ENCODE measurements at places on chromosomes 3 and 15.
A peak's percentile ranks its signal among the peaks of the same experiment; 100 is the strongest.

DNA sequence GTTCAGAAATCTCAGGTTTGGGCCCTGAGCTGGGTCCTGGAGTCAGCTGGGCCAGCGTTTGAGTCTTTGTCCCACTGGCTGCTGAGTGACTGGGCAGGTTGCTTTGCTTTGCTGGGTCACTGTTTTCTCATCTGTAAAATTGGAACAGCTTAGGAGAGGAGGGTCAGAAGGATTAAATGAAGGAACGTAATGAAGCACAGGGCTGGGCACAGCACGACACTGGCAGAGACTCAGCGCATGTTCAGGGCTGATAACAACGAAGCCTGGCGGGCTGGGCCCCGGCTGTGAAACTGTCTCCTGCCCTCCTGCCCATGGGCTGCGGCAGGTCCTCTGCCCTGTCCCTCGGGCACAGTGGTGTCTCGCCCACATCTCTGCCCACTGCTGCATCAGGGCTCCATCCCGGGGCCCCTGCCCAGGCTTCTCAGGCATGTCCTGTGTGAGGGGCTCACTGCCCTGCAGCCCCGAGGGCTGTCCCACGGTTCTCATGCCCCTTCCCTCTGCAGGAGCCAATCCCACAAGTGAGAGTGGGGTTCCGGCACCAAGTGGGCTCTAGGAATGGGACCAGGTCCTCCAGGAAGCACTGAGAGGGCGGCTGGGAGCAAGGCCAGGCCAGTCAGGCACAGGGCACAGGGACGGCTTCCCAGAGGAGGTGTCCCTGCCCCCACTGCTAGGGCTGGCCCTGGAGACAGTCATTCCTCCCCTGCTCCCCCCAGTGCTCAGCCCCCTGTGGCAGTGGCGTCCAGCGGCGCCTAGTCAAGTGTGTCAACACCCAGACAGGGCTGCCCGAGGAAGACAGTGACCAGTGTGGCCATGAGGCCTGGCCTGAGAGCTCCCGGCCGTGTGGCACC, 88.0 kb downstream of the TBC1D2B start:
- DNase-seq = no peak
- no peak overlapping the region for H3K4me3 ChIP-seq
- H3K27me3 ChIP-seq = no peaks in the 10 kb centered on the region
- no peak overlapping the region for H3K27ac ChIP-seq
- H3K4me1 ChIP-seq = peaks cover 27% of the 10 kb centered on the region

DNA sequence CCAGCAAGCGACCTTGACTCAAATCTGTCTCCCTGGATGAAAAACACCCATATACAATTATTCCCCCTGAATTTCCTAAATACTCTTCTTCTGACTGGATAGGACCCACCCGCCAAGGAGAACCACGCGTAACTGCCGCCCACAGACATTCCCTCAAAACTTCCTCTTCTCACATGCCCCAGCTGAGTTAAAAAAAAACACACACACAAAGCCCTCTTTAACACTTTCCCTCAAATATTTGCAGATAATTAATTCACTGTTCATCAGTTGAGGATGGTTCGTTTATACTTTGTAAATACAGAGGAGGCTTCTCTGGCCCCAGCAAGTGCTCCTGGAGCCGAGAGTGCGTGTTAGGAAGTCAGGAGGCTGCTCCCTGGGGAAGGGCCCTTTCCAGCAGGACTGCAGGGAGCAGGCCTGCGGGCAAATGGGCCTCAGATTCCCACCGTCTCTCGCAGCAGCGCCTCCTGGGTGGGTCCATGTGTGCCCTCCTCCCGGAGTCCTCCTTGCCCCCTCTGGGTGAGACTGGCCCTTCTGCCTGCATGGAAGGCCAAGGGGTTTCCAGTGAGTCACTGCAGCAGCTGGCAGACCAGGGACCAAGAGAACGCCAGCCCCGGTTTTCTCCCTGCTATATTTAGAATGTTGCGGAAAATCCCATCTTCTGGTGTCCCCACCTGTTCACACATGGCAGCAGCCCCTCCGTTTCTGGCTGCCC, 46.8 kb downstream of the MGLL start:
- no peak overlapping the region for H3K4me3 ChIP-seq
- H3K4me1 ChIP-seq = peaks cover 21% of the 10 kb centered on the region
- H3K27me3 ChIP-seq = no peaks in the 10 kb centered on the region
- H3K36me3 ChIP-seq = peaks cover 26% of the 10 kb centered on the region
- DNase-seq = no peak
- peak overlapping the region; percentile 72 for H3K27ac ChIP-seq

DNA sequence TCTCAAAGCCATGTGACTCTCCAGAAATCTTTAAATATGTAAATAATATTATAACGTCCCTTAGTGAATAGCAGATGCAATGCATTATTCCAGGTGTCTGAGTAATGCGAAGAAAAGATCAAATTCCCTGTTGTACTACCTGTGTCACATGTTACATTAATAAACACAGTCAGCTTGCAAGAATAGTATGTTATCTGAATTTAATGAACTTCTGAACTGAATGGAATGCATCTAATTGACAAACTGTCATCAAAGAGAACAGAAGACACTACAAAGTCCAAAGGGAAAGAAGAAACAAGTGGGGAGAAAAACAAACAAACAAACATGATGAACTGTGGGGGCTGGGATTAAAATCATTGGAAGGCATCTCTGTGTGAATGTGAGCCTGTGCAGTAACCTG, 508.8 kb downstream of the LPP start:
- no peak for DNase-seq
- H3K27ac ChIP-seq = no peak overlapping the region
- H3K4me3 ChIP-seq = no peak overlapping the region
- no peaks in the 10 kb centered on the region for H3K27me3 ChIP-seq
- no peaks in the 10 kb centered on the region for H3K36me3 ChIP-seq

DNA sequence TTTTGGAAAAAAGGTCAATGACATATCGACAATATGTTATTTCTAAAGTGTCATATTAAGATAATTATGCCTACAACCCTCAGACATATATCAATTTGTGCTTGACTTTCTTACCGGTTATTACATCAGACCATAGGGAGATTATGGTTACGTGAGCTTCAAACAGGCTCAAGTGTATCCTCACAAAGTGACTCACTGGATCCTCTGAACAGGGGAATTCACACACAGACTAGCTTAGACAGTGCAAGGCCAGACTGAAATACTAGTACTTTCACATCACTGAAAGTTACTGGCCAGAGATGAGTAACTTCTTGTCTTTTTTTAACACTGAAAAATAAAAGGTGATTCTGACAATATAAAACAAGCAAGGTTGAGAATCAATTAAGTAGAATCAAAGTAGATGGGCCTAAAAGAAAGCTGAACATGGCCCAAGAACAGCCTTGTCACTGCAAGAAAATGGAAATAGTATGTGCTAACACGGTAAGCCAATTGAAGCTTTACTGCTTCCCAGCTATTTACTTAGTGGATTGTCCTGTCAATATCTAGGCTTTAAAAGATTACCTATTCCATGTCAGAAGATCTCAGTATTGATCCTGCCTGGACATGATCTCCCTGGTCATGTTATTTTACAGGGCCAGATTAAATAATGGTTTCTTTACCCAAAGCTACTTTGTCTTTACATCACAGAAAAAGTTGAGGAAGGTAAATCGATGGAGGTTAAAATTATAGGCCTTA, 848.6 kb downstream of the ROBO1 start:
- H3K4me1 ChIP-seq = peaks cover 11% of the 10 kb centered on the region
- H3K27me3 ChIP-seq = no peaks in the 10 kb centered on the region
- no peak for DNase-seq
- no peaks in the 10 kb centered on the region for H3K36me3 ChIP-seq
- H3K27ac ChIP-seq = peak overlapping the region; percentile 7

DNA sequence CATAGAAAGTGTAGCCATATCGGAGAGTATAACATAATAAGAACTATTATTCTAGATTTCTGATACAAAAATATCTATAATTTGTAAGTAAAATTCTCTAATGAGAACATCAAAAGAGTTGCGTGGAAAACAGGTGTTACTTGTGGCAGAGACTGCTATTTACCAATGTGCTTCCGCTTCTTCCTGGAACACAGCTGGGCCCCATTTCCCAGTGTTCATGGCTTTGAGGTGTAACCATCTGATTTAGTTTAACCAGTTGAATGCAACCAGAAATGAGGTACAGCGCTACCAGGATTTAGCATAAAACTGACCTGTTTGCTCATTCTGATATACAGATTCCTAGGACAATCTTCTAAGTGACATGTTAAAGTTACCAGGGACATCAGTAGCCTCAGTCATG, 1055.2 kb downstream of the IGSF11 start:
- no peak overlapping the region for H3K4me3 ChIP-seq
- no peak for DNase-seq
- no peaks in the 10 kb centered on the region for H3K36me3 ChIP-seq
- H3K27me3 ChIP-seq = no peaks in the 10 kb centered on the region

GRCh38 chr3:61841111-61841845, 279.9 kb downstream of the PTPRG start:
- no peak overlapping the region for H3K4me3 ChIP-seq
- no peaks in the 10 kb centered on the region for H3K27me3 ChIP-seq
- peaks cover 12% of the 10 kb centered on the region for H3K4me1 ChIP-seq
- no peaks in the 10 kb centered on the region for H3K36me3 ChIP-seq

GRCh38 chr3:60841355-60841754, 409.9 kb downstream of the FHIT start:
- no peak overlapping the region for H3K4me3 ChIP-seq
- H3K36me3 ChIP-seq = no peaks in the 10 kb centered on the region
- no peaks in the 10 kb centered on the region for H3K27me3 ChIP-seq
- no peaks in the 10 kb centered on the region for H3K4me1 ChIP-seq

DNA sequence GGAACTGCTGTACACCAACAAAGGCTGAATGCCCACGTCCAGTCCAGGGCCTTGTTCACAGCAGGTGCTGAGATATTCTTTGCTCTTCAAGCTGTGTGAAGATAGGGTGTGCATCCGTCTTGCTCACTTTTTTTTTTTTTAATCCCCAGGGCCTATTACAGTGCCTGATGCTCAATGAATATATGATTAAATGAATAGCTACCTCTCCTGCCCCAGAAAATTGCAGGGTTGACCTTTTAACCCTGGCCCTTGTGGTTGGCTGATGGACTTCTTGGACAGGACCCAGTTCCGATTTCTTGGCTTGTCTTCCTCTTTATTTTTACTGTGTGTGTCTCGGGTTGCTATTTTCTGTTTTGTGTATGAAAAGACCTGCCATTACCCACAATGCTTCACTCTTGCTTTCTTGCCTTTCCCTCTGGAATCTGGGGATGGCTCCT, 2.9 kb upstream of the FYTTD1 start:
- no peaks in the 10 kb centered on the region for H3K36me3 ChIP-seq
- peaks cover 6% of the 10 kb centered on the region for H3K4me1 ChIP-seq
- H3K27me3 ChIP-seq = no peaks in the 10 kb centered on the region
- no peak for DNase-seq
- H3K4me3 ChIP-seq = no peak overlapping the region

GRCh38 chr15:57792724-57793449, 86.4 kb downstream of the POLR2M start:
- H3K27ac ChIP-seq = no peak overlapping the region
- H3K4me1 ChIP-seq = no peaks in the 10 kb centered on the region
- H3K36me3 ChIP-seq = no peaks in the 10 kb centered on the region
- DNase-seq = no peak

All from esophagus squamous epithelium (tissue), 5 donors.